ENCODE measurements at places on chromosomes 16 and 17.

GRCh38 chr16:72270531-72270930 is 98.6 kb upstream of the PMFBP1 start:
- DNase-seq, result no peak

DNA sequence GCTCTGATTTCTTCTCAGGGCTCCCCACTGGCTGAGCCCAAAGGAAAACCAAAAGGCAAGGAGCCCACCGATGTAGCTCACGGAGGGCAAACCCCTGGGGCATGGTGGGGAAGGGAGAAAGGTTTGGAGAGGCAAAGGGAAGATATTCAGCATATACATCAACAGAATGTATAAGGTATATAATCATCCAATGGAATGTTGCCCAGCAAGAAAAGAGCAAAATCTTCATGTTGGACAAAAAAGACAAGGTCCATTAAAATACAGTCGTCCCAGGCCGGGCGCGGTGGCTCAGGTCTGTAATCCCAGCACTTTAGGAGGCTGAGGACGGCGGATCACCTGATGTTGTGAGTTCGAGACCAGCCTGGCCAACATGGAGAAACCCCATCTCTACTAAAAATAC is 1.6 kb downstream of the CPPED1 start:
- DNase-seq, result no peak

DNA sequence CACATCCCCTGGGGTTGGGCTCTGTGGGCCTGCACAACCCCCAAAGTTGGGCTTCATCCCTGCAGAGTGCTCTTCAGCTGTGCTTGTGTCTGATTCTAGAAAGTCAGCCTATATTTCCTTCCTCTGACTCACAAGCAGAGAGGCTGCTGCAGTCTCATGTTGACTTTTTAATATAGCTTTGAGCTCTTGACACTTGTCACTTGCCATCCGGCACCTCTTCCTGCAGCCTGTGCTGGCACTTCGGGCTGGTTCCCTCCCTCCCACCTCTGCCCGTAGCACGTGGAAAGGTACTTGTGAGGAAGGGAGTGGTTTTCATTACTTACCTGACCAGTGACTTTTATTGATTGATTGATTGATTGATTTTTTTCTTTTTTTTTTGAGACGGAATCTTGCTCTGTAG is 19.0 kb upstream of the JPT2 start:
- no peak for DNase-seq

DNA sequence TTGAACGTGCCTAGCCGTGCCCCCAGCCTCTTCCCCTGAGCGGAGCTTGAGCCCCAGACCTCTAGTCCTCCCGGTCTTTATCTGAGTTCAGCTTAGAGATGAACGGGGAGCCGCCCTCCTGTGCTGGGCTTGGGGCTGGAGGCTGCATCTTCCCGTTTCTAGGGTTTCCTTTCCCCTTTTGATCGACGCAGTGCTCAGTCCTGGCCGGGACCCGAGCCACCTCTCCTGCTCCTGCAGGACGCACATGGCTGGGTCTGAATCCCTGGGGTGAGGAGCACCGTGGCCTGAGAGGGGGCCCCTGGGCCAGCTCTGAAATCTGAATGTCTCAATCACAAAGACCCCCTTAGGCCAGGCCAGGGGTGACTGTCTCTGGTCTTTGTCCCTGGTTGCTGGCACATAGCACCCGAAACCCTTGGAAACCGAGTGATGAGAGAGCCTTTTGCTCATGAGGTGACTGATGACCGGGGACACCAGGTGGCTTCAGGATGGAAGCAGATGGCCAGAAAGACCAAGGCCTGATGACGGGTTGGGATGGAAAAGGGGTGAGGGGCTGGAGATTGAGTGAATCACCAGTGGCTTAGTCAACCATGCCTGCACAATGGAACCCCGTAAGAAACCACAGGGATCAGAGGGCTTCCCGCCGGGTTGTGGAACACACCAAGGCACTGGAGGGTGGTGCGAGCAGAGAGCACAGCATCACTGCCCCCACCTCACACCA is 724 bp downstream of the GAA start:
- DNase-seq, result no peak

DNA sequence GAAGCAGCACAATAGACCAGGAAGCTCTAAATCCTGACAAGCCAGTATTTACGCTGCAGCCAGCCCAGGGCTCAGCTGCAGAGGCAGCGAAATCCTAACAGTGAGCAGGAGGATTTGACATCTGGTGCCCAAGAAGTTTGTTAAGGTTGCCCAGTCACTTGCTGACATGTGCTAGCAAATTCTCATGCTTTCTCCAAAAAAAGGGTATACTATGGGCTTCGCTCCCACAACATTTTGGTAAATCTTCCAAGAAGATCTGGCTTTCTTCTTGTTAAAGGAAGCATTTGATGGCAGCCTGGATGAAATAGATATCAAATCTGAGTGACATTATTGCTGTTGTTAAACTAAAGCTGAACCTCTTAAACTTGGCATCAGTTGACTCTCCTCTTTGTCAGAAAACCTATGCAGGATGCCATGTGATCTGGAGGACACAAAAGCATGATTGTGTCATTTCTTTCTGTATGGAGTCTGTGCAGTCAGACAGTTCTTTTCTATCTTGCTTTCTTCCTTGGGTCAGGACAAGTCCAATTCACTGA is 949.7 kb upstream of the RBFOX1 start:
- no peak for DNase-seq

- DNase-seq, result no peak
These were observed 202.4 kb downstream of the C16orf95 start for GRCh38 chr16:87114832-87115231.

- no peak for DNase-seq
These were observed 25.0 kb upstream of the GINS3 start for GRCh38 chr16:58367252-58367651.

DNA sequence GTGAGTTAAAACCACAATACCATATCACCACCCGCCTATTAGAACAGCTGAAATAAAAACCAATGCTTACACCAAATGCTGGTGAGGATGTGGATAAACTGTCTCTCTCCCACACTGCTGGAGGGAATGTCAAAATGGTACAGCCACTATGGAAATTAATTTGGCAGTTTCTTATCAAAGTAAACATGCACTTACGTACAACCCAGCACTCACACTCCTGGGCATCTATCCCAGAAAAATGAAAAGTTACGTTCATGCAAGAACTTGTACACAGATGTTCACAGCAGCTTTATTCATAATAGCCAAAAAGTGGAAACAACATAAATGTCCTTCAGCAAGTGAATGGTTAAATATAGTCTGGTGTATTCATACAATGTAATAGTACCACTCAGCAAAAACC is 173.2 kb upstream of the MYOCD start:
- no peak for DNase-seq

- DNase-seq, result no peak
These were observed 28.3 kb upstream of the APPBP2 start for GRCh38 chr17:60554377-60554788.

- no peak for DNase-seq
These were observed 27.5 kb downstream of the LRRC75A start for GRCh38 chr17:16464303-16465051.

- no peak for DNase-seq
These were observed 9.5 kb upstream of the ADAM11 start for GRCh38 chr17:44749076-44749979.

DNA sequence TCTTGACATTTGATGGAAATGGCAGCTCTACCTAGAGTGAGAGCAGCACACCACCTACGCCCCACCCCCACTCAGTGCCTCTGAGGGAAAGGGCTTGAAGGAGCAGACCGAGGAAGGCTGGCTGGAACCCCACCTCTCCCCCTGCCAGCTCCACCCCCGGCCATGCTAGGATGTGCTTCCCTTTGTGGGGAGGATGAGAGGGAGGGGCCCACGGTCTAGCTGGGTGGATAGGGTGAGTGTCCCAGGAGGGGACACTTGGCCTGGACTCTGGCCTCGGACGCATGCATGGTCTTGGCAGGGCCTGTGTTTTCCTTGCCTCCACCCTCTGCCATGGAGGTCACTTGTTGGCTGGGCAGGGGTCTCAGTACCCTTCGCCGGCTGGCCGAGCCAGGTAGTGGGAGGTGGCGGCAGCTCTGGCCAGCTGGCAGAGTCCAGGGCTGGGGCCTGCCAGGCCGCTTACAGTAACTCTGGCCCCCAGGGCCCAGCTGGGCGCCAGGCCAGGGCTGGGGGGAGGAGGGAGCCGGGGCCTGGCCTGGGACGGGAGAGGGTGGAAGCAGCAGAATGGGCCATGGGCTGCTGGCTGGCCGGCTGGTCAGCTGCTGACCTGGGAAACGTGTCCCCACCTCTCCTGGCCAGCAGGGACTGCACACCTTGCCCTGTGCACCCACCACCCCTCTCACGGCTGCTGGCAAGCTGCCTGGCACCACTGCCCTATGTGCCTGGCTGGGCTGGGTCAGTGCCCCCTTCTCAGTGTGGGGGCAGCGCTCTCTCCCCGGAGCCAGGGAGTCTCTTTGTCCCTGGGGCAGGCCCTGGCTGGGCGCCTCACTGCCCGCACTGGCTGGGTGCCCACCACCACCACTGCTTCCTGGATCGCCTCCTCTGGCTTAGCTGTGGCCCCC is 23.0 kb downstream of the RARA start:
- DNase-seq, result no peak

- DNase-seq, result no peak
These were observed 28.7 kb upstream of the DDX52 start for GRCh38 chr17:37671824-37672547.

DNA sequence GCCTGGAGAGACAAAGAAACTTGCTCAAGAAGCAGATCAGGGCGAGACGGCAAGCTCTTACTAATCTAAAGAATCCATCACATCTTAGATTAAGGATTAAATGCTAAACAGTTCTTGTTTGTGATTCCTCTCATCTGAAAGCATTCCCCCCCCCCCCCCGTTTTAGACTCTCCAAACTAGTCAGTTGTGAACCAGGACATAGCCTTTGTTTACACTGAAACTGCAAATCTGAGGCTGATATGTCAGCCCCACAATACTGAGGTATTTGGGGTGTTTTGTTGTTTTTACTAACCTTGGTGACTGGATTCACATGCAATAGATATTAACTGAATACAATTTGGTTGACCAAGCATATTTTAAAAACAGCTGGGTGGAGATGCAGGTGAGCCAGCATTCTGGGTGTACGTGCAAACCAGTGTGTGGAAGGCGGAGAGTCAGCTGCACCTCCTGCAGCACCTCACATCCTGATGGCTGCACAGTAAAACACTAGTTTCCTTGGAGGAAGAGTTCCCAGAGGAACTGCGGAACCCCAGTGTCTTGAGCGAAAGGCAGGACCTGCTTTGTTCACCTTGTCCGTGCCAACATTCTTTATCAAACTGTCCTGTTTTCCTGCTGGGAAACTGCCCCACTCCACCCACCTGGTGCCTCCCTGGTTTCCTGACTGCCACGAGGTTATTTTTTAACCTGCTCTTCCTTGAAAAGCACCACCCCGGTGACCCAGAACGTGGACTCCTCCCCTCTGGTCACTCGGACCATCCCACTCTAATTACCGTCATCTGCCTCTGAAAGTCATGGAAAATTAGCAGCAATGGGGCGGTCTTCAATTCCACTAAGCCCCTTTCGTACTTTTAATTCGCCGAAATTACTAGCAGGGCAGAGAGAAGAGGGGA is 1.2 kb upstream of the YPEL2 start:
- no peak for DNase-seq

GRCh38 chr17:46147296-46147695 is 45.9 kb downstream of the KANSL1 start:
- DNase-seq, result no peak

- DNase-seq, result no peak
These were observed 7.8 kb downstream of the XYLT2 start for GRCh38 chr17:50353600-50354195.

DNA sequence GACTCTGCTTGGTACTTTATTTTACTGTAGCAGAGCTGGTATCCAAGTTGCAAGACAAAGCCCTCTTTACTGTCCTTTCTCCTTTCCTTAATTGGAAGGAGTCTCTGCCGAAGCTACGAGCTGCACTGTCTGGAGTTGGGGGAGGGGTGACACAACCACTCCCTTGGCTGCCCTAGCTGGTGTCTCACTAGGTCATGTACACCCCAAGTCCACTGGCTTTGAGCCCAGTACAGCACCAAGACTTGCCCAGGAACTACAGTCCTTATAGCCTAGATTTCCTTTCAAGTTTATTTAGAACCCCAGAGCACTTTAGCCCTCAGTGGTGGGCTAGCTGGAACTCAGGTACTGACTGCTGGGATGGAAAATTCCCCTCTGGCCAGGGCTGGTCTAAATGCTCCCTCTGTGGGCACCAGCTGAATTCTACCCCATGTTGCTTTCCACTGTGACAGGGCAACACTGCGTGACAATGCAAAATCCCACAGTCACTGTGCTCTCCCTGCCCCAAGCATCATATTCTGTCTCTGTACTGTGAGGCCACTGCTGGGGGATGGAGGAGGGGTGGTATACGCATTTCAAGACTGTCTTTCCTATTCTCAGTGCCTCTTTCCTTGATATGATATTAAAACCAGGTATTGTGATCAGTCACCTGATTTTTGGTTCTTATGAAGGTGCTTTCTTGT is 18.4 kb downstream of the EFCAB5 start:
- no peak for DNase-seq

DNA sequence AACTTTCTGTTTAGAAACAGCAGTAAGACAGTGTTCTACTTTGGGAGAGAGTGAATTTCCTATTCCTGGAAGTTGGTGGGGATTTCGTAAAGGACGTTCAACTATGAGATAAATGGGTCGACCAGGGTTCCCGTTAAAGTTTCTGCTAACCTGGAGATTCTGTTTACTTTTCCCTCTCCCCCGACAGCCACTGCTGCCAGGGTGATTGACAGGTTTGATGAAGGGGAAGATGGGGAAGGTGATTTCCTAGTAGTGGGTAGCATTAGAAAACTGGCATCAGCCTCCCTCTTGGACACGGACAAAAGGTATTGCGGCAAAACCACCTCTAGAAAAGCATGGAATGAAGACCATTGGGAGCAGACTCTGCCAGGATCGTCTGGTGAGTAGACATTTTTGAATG is 1.3 kb downstream of the AATF start:
- no peak for DNase-seq

Data from T-cell (primary cell).